ENCODE measurements at places on chromosomes 5 and 9.

DNA sequence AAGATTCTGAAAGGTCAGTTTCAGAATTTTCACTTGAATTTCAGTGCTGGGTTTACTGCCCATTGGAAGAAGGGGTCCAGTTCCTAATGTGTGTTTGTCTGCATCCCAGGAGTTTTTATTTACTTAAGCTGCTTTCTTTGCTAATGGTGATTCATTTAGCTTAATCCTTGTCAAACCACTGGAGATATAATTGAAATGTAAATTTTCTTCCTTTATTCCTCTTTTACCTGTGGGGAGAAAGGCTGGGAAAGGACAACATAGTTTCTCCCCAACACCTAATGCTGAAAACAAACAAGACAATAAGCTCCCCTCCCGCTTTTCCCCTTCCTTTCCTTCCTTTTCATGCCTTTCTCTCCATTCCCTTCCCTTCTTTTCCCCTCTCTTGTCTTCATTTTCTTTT is 185.8 kb downstream of the KCTD16 start:
- no peak for DNase-seq

DNA sequence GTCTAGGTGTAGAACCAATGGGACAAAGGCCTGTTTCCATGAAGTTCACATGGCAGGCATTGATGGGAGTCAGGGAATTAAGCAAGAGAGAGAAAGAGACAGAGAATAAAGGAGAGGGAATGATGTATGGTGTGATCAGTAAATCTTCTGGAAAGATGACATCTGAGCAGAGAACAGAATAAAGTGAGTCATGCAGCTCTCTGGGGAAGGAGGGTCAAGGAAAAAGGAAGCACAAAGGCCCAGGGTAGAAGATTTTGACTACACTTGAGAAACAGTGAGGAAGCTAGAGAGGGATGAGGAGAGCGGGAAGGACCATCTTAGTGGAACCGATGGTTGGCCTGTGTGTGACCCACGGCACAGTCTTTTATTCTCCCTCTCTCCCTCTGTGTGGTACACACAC is 425.9 kb downstream of the SPOCK1 start:
- no peak for DNase-seq

GRCh38 chr9:129343424-129344375 is 165.6 kb upstream of the IER5L start:
- DNase-seq = peak; percentile 82

DNA sequence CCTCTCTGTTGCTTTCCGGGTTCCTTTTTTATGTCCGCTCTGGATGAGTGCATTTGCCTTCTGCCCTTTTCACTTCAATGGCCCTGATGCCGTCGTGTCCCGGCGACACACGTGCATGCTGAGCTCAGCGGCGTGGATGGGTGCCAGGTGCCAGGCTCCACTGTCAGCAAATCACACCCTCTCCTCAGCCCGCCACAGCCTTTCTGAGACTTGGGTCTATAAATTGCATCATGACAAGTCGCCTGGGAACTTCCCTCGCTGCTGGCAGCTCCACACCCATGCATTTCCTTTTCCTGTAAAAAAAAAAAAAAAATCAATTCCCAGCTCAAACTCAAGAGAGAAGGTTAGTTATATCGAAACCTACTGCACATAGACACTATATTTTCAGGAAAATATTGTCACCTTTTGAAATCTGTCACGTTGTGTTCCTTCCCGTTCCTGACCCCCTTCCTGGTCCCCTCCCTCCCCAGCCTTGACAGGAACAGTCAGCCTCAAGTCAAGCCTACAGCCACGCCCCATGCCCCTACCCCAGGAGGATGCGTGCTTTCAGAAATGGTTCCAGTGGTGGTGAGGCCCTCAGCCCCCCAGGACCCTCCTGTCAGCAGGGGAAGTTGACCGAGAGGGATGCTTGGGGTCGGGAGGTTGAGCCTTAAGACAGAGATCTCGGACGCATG is 110.3 kb upstream of the PTCH1 start:
- no peak for DNase-seq

GRCh38 chr9:19922476-19923118 is 133.8 kb upstream of the SLC24A2 start:
- DNase-seq = no peak

DNA sequence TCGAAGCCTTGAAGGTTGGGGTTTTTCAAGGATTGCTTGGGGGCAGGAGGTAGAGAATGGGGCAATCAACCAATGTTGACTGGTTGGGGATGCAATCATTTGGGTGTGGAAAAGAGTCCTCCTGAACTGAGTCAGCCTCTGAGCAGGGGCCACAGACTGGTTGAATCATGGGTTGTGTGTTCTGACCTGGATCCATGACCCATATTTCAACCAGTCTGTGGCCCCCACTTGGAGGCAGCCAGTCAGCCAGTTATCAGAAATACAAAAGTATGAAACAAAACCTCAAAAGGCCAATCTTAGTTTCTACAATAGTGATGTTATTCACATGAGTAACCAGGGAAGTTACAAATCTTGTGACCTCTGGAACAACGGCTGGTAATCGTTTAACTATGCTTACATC is 81.4 kb upstream of the RANBP6 start:
- DNase-seq = no peak

DNA sequence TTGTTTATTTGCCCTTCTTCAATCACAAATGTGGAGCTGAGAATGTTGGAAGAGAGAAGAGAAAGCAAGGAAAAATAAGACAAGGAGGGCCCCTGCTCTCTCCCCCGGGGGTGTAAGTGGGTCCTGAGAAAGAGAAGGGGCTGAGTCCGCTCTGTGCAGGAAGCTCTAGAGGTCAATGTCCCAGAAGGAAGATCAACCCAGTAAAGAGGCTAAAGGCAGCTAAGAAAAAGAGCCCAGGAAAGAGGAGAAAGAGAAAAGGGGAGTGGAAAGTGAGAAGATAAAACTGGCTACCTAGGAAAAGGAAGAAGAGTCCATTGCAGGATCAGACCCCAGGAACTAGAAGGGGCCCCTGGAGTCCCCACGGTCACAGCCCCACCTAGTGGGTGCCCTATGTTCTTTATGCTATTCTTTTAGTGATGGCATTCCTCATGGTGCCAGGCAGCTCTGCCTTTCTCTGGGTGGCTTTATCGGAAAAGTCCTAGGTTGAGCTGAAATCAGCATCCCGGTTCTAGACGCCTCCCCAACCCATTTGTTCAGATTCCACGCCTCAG is 583.4 kb downstream of the ACTL7B start:
- no peak for DNase-seq

GRCh38 chr5:120083851-120084542 is 380.1 kb upstream of the PRR16 start:
- no peak for DNase-seq

GRCh38 chr5:124131466-124131865 is 615.0 kb downstream of the ZNF608 start:
- no peak for DNase-seq

- no peak for DNase-seq
Measured at GRCh38 chr5:110398951-110399350, 327.5 kb downstream of the TMEM232 start.

DNA sequence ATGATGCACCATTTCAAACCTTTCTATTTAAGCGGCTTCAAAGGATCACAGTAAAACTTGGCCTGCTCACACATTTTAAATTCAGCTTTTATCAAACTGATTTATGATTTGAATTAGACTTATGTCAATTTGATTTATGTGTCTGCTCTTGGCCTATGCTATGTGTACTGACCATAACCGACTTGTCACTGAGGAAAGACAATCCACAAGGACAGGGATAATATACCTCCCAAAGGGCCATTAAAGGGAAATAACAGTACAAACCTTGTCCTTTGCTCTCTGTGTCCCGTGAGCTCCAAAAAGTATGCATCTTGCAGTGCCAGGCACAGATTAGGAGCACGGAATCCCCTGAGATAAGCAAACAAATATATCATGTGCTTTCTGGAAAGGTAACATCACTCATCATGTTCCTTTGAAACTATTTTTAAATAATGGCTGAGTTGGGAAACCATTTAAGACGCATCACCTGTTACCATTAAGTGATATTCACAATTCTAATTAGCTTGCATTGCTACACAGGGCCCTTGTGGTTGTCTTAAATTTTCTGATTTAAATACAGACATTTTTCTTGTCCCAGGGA is 31.9 kb upstream of the FTMT start:
- DNase-seq = no peak

GRCh38 chr9:90555351-90556057 is 87.1 kb downstream of the DIRAS2 start:
- no peak for DNase-seq

DNA sequence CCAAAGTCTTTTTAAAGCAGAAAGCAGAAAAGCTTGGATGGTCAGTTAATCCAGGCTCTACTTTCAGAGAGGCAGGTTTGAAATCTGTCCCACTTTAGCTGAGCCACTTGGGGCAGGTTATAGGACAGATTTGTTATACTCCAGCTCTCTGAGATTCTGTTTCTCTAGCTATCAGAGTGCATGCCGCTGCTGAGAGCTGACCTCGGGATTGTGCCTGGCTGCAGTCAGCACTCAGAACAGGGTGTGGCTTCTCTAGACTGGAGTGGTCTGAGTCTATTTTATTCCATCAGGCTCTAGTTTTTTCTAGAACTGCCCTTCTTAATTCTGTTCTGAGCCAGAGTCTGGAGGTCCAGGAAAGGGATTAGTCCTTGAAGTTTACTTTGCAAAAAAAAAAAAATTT is 67.7 kb downstream of the NDFIP1 start:
- DNase-seq = no peak

DNA sequence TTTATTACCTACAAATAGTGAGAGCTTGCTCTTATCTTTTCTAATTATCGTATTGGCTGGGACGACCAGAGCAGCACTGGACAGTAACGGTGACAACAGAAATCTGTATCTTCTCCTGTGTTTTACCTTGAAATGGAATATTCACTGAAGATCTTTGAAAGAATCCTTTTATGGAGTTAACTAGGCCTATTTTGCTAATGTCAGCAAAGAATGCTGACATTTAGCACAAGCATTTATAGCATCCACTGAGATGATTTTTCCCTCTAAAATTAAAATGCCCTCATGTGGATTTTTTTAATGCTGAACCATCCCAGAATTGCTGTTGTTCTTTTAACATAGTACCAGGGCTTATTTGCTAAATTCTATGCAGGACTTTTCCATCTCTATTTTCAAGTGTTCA is 59.4 kb downstream of the ROR2 start:
- DNase-seq = no peak

- no peak for DNase-seq
Measured at GRCh38 chr9:76732341-76732958, 31.8 kb upstream of the PCA3 start.

GRCh38 chr5:150142959-150143349 is 12.7 kb downstream of the PDGFRB start:
- peak; percentile 41 for DNase-seq

- no peak for DNase-seq
Measured at GRCh38 chr5:156920042-156920860, 42.8 kb downstream of the TIMD4 start.

GRCh38 chr5:167934551-167934971 is 356.9 kb upstream of the WWC1 start:
- DNase-seq = no peak

GRCh38 chr9:125410522-125410894 is 148.9 kb downstream of the GAPVD1 start:
- no peak for DNase-seq

DNA sequence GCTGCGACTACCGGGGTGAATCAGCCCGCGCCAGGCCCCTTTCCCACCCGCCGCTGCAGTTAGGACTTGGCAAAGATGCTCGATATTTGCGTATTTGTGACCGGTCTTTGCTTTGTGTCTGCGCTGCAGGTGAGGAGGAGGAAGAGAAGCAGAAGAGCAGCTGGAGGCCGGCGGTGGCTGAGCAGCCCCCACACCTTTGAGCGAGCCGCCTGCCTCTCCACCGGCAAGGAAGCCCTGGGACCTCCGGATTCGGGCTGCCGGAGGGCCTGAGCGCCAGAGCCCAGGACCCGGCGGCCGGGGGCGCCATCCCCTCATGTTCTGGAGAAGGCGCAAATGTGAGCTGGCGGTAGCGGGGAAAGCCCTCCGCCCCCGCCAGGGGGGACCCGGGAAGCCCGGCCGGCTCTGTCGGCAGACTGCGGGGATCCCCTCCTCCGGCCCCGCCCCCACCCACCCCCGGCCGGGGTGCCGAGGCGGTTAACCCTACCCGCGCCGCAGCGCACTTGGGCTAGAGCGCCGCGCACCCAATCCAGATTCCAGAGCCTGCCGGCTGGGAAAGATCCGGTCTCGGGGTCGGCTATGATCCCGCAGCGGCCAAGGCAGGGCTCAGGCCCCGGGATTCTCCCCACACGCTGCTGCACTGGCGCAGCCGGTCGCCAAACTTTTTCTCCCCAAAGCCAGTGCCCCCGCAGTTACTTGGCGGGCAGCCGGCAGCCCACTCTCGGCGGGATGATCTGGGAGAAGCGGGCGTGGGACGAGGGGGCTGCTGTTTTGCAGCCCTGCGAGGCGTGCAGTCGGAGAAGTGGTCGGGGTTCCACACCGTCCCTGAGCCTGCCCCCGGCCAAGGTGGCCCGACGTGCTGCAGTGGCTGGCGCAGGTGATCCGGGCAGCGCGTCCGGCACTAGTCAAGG is 800 bp upstream of the KCNN2 start:
- no peak for DNase-seq

DNA sequence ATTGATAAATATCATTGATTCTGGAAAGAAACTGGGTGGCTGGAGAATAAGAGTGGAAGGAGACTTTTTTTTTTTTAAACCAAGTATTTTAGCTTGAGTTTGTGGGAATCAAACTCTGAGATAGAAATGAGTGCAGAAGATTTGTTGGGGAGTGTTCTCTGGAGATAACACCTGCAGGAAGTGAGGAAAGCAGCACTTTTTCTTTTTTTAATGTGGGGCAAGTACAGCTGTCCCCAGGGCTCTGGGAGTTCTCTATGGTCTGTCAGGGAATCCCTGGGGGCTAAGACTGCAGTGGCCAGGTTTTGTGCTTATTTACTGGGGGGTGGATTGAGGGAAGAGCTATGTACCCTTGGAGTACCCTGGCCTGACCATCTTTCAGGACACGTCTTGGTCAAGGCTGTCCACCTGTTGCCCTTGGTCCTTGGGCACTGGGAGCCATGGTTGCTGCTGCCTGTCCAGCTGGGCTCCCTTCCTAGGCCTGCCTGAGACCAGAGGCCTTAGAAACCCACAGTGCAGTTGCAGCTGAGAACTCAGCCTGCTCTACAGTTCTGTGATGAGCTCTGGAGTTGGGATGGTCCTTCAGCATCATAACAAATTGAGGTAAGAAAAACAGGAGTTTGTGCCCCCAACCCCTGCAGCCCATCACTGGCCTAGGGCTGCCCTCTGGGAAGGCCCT is 85.8 kb downstream of the PHAX start:
- DNase-seq = no peak

DNA sequence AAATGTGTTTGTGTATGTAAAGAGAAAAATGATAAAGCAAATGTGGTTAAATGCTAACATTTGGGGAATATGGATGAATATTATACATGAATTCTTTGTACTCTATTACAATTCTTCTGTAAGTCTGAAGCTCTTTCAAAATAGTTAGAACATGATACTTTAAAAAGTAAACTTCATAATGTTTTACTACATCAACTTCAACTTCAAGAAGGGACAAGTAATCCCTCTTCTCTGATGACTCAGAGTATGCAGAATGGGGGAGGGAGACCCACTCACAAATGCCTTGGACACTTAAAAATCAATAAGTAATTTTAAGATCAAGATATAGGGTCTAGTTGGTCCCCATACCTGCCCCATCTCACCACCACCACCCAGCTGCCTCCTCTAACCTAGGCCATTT is 162.4 kb downstream of the ESM1 start:
- no peak for DNase-seq
